ENCODE measurements at places on chromosomes 13 and 19.

GRCh38 chr13:81293594-81294164, 952.8 kb upstream of the SPRY2 start:
- DNase-seq = no peak

DNA sequence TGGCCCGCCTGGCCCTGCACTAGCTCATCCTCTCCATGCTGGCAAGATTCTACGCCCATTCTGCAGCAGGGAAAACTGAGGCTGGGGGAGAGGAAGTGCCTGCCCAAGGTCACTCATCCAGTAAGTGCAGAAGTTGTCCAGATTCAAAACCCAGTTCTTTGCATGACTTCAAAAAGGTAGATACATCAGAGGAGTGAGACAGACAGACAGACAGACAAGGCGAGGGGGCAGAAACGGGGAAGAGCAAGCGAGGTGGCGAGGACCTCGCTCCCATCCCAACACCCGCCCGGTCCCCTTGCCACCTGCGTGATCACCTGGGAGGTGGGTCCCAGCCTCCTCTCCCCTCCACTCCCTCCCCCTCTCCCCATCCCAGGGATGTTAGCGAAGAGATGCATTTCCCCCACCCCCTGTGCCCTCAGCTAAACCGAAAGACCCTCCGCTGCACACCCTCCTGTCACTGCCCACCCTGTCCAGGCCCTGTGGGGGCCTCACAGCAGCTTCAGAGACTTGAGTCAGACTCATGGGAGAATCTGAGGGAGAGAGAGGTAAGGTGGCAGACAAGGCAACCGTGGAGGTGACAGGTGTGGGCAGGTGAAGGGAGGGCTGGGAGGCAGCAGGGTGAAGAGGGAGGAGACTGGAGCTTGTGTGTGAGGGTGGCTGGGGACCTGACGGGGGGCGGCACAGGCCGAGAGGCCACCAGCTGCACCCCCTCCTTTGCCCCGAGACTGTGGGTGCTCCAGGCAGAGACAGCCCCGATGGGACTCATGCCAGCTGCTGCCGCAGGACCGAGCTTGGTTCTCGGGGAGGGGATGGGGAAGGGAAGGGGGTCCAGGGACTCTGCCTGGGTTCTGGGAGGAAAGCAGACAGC, 18.9 kb downstream of the LRRC4B start:
- DNase-seq = no peak

DNA sequence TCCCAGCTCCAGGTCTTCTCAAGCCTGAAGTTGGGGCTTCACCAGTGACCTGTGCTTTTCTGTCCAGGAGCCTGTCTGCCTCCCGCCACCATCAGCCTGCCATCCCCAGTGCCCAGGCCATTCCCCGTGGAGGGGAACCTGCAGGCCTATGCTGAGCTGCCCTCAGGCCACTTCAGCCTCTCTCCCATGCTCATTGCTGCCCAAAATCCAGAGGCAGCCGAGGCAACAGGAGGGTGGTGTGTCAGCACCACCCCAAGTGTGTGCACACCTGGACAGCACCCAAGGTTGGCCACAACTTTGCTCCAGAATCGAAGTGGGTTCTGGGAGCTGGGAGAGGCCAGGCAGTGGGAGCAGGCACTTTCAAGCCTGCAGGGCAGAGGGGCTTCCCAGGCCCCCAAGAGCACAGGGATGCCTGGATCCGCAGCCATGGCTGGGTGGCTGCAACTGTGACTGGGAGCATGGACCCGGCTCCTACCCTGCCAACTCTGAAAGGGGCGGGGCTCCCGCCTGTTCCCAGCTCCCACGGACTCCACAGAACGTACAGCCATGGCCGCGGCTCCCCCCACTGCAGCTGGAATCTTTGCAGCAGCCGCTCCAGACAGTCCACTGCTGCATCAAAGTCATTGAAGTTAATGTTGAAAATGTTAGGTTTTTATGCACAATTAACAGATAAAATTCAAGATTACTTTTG, 1747.0 kb downstream of the OLFM4 start:
- no peak for DNase-seq

GRCh38 chr13:32114284-32114950, 82.8 kb downstream of the FRY start:
- no peak for DNase-seq

DNA sequence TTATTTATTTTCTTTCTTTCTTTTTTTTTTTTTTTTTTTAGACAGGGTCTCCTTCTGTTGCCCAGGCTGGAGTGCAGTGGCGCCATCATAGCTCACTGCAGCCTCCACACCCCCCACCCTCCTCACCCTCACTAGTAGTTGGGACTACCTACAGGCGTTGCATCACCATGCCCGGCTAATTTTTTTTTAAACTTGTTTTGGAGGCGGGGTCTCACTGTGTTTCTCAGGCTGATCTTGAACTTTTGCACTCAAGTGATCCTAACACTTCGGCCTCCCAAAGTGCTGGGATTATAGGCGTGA, 33.6 kb downstream of the GJA3 start:
- DNase-seq = no peak

DNA sequence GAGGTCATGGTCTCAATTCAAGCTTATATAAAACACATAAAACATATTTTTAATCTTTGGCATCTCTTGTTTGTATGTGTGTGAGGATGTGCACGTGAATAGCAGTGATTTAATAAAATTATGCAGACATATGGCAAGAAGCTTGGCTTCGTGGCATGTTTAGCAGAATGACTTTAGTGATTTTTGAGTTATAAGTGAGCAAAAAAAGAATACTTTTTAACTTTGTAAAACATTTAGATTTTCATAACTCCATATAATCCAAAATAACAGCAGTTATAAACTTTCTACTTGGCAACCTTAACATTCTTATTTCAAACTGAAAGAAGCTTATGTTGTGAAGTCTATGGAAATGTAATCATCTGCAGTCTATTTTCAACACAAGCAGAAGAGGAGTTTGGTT, 120.6 kb downstream of the SLITRK1 start:
- DNase-seq = no peak

DNA sequence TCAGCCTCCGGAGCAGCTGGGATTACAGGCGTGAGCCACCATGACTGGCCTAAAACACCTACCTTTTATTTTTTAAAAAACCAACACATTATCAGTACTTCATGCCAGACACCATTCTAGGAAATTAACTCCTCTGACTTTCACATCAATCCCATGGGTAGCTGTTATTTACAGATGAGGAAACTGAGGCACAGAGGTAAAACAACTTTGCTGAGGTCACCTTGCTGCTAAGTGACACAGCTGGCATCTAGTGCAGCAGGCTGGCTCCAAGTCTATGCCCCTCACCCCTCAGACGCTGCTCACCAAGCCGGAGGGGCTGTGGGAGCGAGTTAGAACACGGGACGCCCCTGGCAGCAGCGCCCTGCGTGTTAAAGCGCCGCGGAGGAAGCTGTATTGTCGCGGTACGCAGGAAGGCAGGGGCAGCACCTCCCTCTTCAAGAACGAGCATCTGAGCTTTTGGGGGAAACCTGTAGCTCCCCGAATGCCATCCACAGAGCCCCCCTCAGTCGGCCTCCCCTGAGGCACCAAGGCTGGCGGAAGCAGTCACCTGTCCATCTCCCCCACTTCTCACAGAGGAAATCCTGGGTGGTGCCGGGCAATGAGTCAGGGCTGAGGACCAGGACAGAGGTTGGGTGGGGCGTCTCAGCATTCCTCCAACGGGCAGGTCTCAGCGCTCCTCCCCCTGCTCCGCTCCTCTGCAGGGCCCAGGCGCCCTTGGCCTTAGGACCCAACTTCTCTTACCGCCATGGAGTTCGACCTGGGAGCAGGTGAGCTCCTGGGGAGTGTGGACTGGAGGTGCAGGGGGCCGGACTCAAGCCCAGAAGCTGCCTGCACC, at the start of gene C19orf33:
TSS of gene C19orf33 (plus strand) at position 735 of the 835 bp plus-strand sequence. CDS start at position 746, 11 bp downstream.
- peak; percentile 25 for DNase-seq

DNA sequence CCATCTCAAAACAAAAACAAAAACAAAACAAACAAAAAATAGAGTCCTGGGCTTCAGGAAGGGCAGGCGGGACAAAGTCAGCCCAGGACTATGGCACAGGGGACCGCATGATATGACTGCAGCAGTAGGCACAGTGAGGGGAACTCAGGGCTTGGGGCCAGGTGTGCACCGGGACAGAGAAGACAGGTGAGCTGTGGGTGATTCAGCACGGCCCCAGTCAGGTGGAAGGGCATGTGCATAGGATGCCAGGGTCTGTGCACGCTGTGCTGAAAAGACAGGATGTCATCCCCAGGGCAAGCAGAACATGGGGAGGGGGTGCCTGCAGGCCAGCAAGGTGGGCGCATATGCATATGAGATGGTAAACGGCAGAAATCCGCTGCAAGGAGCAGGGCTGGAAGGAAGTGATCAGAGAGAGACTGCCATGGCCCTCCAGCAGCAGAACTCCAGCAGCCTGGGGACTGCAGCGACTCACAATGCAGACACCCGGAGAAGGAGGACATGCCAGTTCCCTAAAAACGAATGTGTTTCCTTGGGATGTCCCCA, 15.0 kb downstream of the EPS15L1 start:
- DNase-seq = no peak

GRCh38 chr13:113562844-113563243, 21.7 kb upstream of the TFDP1 start:
- DNase-seq = no peak

- DNase-seq = no peak
Measured at GRCh38 chr13:73001971-73002370, 56.8 kb upstream of the KLF5 start.

DNA sequence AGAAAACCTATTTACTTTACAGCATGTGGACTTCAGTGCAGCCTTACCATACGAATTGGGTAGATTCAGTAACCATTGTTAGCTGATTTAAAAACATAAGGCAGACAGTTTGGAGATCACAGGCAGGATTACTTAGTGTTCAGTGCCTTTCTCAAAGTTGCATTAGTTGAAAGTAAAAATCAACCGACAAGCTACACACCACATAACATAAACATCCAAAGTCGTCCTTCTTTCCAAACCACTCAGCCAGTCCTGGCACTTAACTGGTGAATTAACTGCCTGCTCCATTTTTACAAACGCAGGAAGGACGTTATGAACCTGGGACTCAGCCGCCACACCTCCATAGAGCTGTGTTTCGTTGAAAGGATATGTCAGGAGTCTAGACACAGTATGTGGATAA, 91.4 kb downstream of the COL4A1 start:
- no peak for DNase-seq

DNA sequence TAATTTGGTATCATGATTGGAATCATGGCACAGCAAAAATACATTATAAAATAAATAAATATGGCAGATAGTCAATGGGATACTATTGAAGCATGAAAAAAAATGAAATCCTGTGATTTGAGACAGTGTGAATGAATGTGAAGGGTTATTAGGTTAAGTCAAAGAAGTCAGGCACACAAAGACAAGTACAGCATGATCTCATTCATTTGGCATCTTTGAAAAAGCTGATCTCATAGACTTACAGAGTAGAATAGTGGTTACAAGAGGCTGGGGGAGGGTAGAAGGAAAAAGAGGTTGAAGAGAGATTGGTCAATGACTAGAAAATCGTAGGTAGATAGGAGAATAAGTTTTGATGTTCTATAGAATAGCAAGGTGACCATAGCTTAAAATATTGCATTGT, 295.1 kb upstream of the SLITRK5 start:
- no peak for DNase-seq

DNA sequence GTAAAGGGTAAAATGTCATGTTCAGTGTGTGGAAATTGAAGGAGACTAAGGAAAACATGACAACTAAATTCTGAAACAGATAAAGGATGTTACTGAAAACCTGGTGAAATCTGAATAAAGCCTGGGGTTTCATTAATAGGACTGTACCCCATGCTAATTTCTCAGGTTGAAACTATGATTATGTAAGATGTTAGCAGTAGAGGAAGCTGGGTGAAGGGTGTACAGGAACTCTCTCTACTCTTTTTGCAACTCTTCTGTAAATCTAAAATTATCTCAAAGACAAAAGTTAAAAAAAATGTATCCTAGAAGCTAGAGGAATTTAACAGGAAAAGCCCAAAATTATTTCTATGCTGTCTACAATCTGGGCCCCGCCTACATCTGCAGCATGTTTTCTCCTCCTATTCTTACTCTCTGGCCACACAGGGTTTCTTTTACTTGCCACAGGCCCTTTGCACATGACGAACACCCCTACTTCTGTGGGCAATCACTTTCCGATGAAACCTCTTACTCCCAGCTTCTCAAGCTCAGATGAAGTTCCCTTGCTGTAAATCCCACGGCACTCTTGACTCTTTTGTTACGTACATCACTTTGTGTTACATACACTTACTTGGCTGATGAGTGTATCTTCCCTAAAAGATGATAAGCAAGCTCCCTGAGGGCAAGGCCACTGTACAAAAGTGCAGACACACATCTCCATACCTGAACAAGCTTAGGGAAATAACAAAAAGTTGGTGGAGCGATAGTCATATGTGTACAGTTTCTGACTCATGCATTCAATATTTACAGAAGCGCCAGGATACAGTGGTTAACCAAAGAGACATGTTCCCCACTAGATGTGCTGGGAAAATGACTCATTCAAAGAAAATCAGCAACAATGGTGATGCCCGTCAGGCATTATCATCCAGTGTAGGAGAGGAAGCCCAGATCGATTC, 32.6 kb downstream of the RUBCNL start:
- peak; percentile 97 for DNase-seq

- DNase-seq = no peak
Measured at GRCh38 chr13:31957772-31958171, 73.8 kb upstream of the FRY start.

- DNase-seq = peak; percentile 60
Measured at GRCh38 chr19:10808937-10809649, 26.9 kb downstream of the TMED1 start.

DNA sequence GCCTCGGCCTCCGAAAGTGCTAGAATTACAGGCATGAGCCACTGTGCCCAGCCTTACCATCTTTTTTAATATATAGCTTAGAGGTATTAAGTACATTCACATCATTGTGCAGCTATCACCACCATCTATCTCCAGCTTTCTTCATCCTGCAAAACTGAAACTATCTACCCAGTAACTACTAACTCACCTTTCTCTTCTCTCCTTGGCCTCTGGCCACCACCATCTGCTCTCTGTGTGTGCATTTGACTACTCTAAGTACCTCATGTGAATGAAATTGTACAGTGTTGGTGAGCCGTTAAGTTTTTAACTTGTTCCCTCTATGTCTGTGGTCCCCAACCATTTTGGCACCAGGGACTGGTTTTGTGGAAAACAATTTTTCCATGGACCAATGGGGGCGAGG, 56.1 kb downstream of the CDK8 start:
- no peak for DNase-seq

DNA sequence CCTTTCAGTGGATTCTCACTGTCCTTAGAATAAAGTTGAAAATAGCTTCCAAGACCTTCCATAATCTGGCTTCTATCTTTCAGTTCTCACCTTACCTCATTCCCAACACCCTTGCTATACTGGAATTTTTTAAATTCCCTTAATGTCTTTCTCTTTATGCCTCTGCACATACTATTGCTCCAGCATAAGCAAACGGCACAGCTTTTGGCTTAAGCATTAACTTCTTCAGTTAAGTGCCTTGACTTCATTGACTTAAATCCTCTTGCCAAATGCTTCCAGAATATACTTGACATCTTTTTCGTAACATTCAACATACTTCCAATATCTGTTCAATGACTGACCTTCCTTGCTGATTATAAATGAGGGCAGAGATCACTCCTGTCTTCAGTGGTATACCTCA, 34.0 kb downstream of the SERPINE3 start:
- no peak for DNase-seq

DNA sequence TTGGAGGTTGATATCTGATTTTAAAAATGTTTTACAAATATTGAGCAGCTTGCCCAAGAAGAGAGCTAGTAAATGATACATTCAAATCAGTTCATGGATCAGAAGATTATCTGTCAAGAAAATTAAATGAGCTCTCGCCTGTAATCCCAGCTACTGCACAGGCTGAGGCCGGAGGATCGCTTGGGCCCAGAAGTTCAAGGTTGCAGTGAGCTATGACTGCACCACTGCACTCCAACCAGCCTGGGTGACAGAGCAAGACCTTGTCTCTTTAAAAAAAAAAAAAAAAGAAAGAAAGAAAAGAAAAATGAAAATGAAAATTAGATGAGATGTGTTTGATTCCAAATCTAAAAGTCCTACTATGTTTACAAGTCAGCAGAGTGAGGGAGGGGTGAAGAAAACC, 2.4 kb downstream of the SPART start:
- DNase-seq = no peak

Data from cardiac fibroblast (primary cell).